ENCODE measurements at places on chromosomes 11 and 22.
A peak's percentile ranks its signal among the peaks of the same experiment; 100 is the strongest.

GRCh38 chr11:7596975-7597391 is 76.3 kb downstream of the CYB5R2 start:
- DNase-seq: no peak

DNA sequence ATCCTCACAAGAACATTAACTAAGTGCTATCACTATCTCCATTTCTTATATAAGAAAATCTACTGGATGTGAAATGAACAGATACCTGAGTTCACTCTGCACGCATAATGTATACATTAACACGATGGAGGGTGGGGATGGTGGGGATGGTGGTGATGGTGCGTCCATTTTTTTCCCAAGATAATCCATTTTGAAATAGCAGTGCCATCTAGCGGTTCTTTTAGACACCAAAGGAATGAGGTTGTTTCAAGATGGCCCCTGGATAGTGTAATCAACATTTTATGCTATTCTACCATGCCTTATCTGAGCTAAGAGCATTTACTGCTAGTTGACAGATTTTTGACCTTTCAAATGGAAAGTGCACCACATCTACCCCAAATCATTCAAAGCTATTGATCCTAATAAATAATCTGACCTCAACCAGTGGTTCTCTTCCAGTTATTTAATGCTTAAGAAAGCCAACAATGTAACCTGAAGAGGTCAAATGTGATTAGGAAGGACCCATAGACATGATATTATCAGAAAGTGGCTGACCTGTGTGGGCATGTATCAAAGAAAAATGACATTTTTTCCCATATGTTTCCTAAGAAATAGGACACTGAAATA is 714.7 kb upstream of the TENM4 start:
- DNase-seq: no peak

- no peak for DNase-seq
These were observed 13.5 kb downstream of the KIAA1671 start for GRCh38 chr22:24965822-24966626.

DNA sequence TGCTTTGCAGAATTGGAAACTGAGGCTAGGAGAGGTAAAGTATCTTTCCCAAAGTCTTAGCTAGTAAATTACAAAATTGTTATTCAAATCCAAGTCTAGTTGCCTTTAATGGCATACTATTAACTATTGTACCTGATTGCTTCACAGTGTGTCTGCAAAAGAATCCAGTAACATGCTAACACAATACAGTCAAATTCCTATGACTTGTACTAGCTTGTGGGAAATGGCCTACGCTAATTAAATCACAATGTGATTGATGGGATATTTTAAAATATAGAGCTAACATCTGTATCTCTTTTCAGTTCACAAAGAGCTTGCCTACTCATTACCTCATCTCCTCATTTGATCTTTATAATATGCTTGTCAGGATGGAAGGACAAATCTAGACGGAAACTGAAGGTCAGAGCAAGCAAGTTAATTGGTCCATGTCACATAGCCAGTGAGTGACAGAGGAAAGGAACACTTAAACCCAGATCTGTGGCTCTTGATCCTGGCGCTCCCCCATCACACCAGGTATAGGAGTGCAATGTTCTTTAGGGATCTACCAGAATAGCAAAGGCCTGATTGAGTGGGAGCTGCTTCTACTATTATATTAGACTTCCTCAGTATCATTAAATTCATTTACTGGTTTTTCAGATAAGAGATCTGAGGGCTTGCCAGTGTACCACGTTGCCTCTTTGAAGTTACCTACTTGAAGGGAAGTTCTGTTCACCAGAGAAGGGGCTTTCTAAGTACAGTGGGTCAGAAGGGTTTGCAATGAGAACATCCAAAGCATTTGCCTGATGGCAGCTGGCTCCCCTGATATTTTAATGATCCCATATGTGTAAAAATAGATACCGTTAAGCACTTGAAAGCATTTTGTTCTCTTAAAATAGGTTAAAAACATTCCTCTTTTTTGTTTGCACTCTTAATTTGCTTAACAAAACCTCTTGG is 213.6 kb upstream of the SESN3 start:
- DNase-seq: peak; percentile 4

- no peak for DNase-seq
These were observed 16.6 kb downstream of the BMAL1 start for GRCh38 chr11:13294178-13294577.

DNA sequence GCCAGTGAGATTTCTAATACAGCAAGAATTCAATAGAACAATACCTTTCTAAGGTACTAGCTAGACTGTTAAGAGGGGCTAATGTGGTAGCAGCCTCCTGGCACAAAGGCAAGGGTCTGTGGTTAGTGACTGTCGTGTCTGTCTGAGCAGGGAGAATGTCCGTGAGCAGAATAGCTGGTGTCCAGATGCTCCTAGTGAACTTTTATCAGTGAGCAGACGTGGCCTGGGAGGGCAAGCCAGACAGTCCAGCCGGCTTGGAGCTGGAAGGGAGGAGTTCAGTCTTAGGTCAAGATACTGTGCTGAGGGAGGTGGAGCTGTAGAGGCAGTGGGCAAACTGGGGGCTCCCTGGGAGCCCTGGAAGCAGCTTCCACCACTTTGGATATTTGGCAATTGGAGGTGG is 138.6 kb downstream of the TEAD1 start:
- DNase-seq: no peak

DNA sequence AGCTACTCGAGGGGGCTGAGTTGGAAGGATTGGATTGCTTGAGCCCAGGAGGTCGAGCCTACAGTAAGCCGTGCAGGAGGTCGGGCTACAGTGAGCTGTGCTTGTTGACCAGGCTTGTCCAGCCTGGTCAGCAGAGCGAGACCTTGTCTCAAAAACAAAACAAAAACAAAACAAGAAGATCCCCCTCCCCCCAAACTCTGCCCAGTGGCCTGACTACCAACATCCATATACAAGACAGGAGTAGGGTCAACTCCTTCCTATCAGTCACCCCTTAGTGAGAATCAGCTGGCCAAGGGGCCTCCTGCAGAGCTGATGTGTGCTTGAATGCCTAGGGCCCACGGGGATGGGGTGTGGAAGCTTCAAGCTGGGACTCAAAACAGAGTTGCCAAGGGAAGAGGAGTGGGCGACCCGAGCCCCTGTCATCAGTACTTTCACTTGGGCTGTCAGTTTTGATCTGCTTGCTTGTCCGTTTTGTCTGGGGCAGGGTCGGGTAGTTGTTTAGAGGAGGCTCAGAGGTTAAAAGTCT is 942 bp upstream of the TSPAN18 start:
- DNase-seq: no peak

GRCh38 chr11:34356130-34356529 is 1.7 kb downstream of the ABTB2 start:
- DNase-seq: no peak

GRCh38 chr22:31604746-31605705 is 57.0 kb downstream of the PISD start:
- no peak for DNase-seq

DNA sequence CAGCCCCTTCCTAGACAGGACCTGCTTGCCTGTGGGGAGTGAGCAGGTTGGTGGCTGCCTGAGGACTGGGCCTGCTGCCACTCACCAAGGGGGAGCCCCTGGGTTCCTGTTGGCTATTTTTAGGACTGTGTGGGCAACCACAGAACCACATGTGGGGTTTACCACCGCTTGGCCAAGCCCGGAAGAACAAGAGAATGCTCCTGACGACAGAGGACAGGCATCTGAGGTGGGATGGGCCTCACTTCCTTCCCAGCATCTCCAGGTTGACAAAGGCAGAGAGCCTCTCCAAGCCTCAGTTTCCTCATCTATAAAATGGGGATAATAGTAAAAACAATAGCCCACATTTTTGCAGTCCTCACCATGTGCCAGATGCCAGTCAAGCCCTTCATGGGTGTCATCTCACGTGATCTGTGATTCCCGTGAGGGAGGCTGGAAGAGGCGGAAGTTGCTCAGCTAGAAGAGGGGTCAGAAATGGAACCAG is 43.6 kb downstream of the LRRC32 start:
- peak; percentile 51 for DNase-seq

DNA sequence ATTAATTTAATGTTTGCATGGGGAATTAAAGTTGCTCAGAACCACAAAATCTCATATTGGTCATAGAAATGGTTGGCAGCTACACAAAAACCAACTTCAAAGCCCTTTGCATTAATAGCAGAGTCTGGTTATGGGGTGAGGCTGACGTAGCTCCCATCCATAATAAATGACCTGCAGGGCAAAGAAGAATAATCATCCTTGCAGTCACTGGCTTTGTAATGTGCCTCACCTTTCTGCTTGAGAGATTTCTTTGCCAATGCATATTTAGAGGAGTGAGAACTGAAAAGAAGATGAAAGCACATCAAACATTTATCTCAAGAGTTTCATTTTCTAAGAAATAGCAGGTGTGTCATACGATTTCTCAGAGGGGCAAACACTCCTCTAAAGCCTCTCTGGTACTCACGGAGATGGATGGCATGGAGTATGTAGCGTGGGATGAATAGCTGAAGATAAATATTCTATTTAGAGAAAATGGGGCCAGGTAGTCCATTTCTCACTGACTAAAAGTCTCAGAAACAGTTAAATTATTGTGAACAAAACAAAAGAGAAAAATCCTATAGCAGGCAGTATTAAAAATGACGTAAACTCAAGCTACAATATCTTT is 1491.9 kb downstream of the FAM181B start:
- DNase-seq: no peak

DNA sequence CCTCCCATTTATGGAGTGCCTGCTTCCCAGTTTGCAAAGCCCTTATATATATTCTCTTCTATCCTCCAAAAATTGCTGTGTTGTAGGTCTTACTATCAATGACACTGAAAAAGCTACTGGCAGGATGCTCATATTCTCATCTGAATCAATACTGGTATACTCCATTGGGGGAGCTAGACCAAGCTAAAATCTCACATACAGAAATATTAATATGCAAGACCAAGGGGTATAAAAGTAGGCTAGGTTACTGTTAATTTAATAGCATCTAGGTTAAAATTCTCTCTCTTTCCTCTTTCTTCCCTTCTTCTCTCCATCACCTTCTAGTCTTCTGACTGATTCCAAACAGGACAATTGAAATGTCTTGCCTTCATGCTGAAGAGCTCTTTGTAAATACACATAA is 17.1 kb upstream of the BDNF start:
- DNase-seq: no peak

DNA sequence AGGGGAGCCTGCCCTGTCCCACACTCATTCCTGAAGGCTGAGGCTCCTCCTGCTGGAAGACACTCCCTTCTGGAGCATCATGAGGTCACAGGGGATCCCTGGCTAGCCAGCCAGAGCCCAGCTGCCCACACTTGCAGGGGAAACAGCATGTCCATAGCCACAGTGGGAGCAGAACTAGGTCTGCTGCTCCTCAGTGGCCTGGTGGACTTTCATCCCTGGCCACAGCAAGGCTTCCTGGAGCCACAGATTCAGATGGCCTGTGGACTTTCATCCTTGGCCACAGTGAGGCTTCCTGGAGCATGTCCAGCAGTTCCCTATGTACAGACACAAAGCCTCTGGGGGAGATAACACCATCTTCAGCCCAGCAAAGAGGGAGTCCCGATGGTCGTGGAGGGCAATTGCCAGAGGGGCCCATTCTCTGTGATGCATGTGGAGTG is 5.9 kb upstream of the APOL6 start:
- no peak for DNase-seq

GRCh38 chr11:2913019-2913431 is 16.2 kb downstream of the PHLDA2 start:
- DNase-seq: no peak

DNA sequence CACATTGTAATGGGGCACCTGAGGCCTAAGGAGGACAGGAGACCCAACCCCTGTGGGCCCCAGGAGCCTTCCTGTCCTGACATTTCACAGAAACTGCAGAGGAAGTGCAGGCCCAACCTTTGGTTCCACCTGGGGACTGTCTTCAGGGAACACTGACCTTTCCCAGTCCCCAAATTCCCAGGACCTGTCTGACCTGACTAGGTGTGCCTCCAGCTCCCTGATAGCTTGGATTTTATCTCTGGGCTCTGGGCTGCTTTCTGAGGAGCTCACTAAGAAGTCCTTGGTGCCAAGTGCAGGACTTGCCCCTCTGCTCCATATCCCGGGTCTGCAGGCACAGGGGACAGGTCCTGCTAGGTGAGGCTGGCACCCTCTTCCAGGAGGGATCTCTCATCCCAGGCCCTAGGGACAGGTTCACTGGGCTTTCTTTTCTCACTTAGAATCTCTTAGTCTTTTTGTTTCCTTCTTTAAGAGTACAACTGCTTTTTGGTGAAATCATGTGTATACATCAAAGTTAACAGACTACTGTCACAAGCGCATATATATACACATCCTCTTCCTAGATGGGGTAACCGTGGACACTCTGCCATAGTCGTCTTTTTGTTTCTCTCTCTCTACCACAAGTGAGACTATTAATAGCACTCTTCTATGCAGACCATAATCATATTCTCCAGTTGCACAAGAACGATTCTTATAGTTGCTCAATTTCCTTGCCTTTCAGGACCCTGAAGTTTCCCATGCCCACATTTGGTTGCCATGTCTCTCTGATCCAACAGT is 72.0 kb upstream of the IGLL5 start:
- DNase-seq: no peak

DNA sequence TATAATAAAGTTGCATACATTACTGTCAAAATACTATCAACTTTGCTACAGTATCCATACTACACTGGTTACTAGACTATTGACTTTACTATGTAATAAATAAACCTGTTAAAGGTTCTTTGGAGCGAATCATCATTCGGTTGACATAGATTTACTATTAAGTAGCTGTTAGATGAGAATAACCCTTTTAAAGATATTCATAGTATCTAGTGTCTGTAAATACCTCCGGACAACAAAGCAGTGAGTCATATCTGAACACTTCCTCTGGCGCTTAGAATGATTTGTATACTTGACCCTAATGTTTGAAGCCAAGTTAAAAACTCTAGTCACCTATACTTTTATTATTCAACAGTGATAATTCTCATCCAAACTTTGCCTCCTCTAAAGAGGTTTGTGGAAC is 84.7 kb downstream of the MSANTD4 start:
- no peak for DNase-seq

DNA sequence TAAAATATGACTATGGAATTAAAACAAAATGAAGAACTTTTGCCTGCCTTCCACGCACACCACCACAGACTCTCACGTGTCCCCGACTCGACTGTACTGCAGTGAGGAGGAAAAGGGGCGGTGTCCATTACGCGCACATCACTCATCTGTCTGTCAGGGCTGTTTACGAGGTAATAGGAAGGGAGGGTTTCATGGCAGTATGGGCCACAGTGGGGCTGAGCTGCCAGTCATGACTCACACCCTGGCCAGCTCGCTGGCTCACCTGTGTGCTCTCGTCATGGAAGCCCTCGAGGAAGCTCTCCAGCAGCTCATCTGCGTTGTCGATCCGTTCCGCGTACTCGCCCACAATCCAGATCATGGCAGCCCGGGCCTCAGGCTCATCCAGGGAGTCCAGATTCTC is 33.5 kb upstream of the RASL10A start:
- DNase-seq: no peak

DNA sequence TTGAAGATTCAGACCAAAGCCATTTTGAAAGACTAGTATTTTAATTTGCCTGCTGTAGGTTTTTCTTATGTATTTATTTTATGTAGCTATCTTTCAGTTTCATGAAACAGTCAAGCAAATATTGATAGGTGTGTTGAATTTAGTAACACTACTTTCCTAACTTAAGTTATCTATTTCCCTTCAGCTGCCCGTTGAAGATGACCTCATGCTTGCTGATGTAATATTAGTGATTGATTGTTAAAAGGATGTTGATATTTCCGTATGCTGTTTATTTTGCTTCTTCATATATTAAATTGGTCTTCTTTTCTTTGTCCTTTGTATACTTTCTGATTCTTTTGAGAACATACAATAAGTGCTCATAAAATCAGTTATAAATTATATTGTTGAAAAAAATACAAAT is 86.8 kb upstream of the CHORDC1 start:
- DNase-seq: no peak

Data from CD4-positive, alpha-beta T cell treated with Interleukin-10 for 1 hour (primary cell).